ENCODE measurements at places on chromosomes 13 and 19. TPM values are rescaled to one million over a fixed set of nuclear protein-coding genes. Genes with fewer than 3 reads are reported as not detected.
A peak's percentile ranks its signal among the peaks of the same experiment; 100 is the strongest.

- no peak for DNase-seq
These were observed 56.1 kb downstream of the KL start for GRCh38 chr13:33072282-33072681.

DNA sequence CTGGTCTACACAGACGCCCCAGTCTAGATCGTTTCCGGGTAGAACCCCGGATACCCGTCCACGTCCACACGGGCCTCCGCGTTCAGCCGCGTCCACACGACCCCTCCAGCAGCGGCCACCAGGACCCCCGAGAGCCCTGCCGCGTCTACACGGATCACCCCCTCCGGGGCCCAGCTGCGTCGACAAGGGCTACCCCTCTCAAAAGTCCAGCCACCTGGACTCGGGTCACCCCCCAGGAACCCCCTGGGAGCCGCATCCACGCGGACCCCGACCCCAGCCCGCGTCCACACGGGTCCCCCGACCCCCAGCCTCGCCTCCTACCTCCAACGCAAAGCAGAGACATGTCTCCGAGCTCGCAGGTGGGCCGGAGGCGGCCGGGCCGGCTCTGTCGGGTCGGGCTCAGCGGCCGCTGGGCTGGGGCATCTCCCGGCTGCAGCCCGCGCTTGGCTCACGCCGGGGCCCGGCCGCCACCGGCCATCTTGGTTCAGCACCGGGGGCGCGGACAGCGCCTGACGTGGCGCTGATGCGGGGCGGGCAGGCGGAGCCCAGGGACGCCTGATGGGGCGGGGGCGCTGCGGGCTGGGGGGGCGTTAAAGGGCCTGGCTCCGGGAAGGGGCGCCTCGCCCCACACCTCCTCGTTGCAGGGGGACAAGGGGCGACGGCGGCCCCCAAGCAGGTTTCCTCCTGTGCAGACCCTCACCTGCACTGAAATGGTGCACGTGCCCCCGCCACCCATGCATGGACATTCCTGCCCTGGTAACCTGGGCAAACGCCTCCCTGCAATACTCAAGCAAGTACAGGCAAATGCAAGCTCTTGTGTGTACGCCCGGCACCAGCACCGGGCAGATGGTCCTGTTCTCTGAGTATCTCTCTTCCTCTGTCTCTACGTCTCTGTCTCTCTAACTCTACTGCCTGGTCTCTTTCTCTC is at the start of gene UNC13A:
Gene UNC13A, minus strand, starts transcription at position 498 of the 928 bp plus-strand sequence. Its CDS starts 155 bp downstream, at position 343.
- peak; percentile 29 for DNase-seq

DNA sequence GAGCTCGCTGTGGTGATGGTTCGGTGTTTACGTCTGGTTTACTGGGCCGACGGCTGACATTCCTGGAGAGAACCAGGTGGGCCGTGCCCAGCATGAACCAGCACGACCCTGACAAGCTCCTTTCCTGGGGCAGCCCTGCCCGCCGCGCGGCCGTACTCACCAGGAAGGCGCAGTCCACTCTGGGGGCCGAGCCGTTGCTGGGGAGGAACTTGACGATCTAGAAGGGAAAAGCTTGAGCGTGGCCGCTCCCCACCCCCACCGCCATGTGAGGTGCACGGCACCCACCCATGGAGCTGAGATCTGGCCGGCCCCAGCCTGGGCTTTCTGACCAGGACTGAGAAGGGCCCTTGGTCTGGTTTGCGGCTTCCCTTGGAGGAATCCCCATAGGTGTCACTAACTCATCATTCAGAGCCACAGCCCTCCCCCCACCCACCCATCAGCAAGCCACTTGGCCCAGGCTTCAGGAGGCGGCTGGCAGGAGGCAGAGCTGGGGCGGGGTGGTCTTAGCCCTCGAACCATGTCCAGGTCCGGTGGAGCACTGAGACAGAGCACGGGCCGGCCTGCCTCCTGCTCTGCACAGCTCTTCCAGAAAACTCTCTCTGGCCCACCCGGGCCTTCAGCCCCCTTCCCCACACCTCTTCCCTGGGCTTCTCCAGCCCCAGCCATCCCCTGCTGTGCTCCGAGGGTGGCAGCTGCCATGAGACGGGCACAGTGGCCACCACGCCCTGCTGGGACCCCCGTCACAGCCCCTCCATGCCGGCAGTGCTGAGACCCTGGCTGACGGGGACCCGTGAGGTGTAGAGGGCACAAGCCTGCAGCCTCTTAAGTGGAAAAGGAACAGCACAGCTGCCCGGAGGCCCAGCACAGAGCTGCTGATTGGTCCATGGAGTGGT is 6.2 kb downstream of the ATP4B start:
- no peak for DNase-seq

DNA sequence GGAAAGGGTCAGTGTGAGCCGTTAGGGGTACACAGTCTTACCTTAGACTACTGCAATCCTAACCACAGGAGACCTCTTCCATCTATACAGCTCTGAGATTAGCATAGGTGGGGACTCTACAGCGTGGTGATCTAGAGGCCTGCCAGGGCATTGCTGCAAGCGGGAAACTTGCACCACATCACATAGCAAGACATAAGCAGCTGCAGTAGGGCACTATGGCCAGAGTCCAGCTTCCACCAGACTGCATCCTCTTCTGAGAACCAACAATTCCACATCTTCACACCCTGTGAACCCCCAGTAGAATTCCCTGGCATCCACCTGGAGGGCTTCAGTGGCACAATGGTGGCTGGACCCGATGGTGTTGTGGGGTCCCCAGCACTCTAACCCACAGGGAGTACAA is 1564.3 kb upstream of the PRR20A start:
- DNase-seq, result no peak

- no peak for DNase-seq
These were observed 870 bp upstream of the GRIN3B start for GRCh38 chr19:999379-999719.

- DNase-seq, result peak; percentile 100
These were observed 509 bp upstream of the HDGFL2 start for GRCh38 chr19:4471403-4472173.

GRCh38 chr13:29165840-29166239 is 345.7 kb downstream of the MTUS2 start:
- DNase-seq, result no peak

DNA sequence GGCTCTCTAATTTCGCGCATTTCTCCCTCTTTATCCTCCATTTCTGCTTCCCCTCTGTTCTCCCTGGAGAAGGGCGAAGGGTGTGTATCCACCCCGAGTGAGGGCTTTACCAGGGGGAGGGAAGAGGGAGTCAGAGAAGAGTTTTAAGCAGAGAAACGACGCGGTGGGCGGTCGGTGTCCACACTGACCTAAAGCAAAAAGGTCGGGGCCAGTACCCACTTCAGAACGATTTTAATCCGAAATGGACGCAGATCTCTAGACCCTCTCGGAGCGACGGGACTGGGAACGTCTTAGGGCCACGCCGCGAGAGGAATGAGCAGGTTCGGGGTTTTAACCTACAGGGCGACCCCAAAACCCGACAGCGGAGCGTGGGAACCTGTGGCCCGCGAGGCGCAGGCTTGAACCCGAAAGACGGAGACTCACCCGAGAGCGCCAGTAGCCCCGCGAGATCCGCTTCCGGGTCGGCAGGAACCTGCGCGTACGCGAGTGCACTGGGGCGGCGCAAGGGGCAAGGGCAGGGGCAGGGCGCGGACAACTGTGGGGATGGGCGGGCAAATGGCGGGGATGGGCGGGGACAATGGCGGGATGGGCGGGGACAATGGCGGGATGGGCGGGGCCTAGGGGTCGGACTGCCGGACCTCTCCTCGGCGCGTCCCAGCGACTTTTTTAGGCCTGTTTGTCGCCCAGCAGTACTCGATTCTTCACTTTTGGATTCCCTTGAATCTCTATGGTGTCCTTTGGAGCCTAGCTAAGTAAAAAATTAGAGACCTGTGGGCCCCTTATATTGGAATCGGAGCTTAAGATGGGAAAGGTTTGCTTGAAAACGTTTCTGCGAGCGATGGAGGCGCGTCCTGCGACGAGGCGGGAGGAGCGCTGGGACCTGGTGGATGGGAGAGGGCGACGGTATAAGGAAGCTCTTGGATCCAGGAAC is at the start of gene ZNF677:
Gene ZNF677, minus strand, starts transcription at position 463 of the 931 bp plus-strand sequence. CDS start 3,323 bp downstream, outside the sequence.
- peak; percentile 76 for DNase-seq

- peak; percentile 89 for DNase-seq
These were observed 19.2 kb downstream of the RCN3 start for GRCh38 chr19:49546825-49547565.

DNA sequence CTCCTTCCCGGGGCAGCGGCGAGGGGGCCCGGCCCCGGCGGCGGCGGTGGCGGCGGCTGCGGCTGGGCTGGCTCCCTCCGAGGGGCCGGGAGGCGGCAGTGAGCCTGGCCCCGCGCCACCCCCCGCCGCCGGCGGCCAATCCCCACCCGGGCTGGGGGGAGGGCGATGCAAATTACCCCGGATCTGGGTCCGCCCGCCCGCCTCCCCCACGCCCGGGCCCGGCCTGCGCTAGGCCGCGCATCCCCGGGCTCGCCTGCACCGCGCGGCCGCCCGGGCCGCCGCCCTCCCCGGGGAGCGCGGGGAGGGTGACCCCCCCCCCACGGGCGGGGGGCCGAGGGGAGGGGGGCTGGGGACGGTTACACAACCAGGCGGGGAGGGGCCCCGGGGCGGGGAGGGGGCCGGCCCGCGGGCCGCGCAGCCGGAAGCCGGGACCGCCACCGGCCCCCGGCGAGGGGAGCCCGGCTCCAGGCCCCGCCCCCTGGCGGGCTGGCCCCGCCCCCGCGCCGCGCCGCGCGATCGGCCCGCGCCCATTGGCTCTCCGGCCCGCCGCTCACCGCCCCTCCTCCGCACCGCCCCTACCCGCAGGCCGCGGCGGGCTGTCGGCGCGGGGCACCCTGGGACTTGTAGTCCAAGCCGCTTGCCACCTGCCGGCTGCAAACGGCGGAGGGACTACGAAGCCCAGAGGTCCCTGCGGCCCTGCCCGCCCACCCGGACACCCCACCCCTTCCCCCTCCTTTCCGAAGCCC is 1.1 kb downstream of the ZBTB7A start:
- peak; percentile 98 for DNase-seq

DNA sequence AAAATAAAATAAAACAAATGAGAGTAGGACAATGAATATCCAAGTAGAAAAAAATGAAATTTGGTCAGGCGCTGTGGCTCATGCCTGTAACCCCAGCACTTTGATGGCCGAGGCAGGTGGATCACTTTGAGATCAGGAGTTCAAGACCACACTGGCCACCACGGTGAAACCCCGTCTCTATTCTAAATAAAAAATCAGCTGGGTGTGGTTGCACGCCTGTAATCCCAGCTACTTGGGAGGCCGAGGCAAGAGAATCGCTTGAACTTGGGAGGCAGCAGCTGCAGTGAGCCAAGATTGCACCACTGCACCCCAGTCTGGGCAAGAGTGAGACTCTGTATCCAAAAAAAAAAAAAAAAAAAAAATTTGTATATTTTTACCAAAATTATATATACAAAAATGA is 18.2 kb upstream of the ZMYM5 start:
- no peak for DNase-seq

DNA sequence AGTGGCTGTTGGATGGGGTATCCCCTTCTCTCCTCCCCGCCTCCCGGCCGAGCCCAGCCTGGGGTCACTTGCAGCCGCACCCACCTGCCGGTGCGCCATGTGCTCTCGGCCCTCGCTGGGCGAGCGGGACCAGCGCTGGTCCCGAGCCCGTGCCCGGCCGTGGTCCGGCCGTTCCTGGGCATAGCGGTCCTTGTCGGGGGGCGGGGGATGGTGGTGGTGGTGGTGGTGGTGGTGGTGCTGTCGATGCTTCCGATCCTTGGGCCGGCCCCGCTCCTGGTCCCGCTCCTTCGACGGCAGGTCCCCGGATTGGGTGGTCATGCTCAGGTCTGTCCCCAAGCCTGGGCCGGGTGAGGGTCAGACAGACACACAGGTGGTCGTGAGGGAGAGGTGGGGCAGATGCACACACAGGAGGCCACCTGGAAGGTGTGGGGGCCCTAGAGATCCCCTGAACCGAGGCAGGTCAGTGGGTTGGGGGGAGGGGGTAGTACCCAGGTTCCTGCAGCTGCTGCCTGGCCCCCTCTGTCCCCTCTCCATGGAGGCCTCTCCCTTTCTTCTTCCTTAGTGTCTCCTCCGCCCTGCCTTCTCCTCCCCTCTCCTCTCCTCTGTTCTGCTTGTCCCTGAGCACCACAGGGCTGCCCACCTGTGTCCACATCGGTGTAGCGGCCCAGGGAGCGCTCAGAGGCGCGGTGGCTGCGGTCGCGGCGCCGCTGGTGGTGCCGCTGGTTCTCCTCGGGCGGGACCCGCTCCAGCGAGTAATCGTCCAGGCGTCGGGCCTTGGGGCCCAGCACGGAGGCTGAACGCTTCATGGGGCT is 58.7 kb downstream of the IER2 start:
- DNase-seq, result no peak

- no peak for DNase-seq
These were observed 117.1 kb upstream of the SLITRK5 start for GRCh38 chr13:87554045-87554444.

DNA sequence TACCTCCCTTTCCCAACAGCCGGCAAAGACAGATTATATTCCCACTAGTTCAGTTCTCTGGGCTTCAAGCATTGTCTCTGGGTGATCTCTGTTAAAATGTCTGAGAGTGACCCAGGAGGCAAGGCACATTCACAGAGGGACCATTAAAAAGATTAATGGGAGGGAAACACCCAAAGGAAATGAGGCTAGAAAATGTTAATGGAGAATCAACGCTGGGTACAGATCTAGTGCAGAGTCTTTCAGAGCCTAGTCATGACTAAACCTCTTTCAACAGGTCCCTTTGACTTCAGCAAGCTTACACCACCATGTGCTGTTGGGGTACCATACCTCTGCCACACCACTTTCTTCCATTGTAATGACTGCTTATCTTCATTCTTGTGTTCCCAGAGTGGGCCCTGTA is 358.6 kb downstream of the DCT start:
- no peak for DNase-seq

DNA sequence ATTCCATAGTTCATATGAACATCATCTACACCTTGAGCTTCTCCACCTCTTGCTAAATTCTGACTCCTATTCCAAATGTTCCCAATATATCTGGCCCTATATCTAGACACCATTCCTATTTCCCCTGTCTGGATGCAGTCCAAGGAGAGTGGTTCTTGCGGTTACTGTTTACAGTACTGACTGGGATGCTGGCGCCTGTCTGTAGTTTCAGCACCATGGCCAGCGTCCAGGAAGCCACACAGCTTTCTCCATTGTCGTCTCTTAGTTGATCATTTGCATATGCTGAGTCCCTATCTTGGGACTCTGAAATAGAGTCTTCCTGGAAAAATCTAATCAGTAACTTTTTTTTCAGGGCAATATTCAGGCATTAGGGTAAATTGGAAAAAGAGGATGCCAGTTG is 14.9 kb downstream of the LAIR2 start:
- peak; percentile 2 for DNase-seq

Gene OVOL3
- not detected for total RNA-seq

Gene SGCG
- under 0.01 TPM for total RNA-seq

Gene REXO1
- total RNA-seq, result 1.4 TPM

Gene SMIM44
- not detected for total RNA-seq

Gene ZIK1
- 11.8 TPM for total RNA-seq

Gene CYP4F2
- total RNA-seq, result not detected

Gene PDX1
- not detected for total RNA-seq

Gene URAD
- total RNA-seq, result not detected

Gene IGSF23
- not detected for total RNA-seq

Gene IL11
- total RNA-seq, result 14.3 TPM

Gene ZNF99
- not detected for total RNA-seq

Gene KL
- total RNA-seq, result not detected

Gene NPAS1
- total RNA-seq, result 0.56 TPM

Gene OLFM2
- 2.7 TPM for total RNA-seq

Gene HOMER3
- total RNA-seq, result 50.8 TPM

Gene BRSK1
- 1.9 TPM for total RNA-seq

Measured in IMR-90 (cell line).